ENCODE measurements at places on chromosomes 2 and 18. TPM values are rescaled to one million over a fixed set of nuclear protein-coding genes. Genes with fewer than 3 reads are reported as not detected.

DUSP2 gene
- total RNA-seq, result 21.2 TPM

CRIM1 gene
- total RNA-seq, result 3.7 TPM

TMEM17 gene
- not detected for total RNA-seq

DQX1 gene
- 0.18 TPM for total RNA-seq

LIPG gene
- total RNA-seq, result not detected

MAIP1 gene
- total RNA-seq, result 21.5 TPM

DNA sequence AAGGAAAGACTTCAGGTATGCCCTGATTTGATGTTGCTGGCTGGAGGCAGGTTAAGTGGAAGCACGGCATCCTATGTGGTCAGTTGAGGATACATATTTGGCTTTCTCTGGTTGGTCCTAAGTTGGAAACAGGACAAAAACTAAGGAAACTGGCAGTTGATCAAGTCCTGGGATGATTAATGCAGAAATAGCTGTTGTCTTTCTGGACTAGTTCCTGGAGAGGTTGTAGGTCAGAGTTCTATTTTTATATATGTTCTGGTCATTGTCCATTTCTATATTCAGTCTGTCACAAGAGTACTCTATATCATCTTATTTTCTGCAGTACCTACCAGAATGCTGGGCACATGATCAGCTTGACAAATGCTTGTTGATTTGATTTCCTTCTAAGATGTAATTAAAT is 4.0 kb upstream of the SLC35F5 start:
- no peak for DNase-seq

DNA sequence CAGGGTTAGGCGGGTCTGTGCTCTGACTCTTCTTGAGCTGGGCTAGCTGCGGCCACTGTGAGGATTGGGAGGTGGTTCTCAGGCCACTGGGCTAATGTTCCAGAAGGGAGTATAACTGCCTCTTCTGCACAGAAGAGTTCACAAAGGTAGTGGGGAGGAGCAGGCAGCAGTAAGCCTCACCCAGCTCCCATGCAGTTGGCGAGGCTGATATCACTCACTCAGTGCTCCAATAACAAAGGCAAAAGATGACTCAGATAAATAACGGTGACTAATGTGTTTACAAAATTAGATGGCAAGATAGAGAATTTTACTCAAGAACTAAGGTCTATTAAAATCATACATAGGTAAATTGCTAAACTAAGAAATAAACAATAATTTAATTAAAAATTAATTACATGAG is 174.2 kb upstream of the TMEM200C start:
- DNase-seq, result no peak

DNER gene
- total RNA-seq, result not detected

DNA sequence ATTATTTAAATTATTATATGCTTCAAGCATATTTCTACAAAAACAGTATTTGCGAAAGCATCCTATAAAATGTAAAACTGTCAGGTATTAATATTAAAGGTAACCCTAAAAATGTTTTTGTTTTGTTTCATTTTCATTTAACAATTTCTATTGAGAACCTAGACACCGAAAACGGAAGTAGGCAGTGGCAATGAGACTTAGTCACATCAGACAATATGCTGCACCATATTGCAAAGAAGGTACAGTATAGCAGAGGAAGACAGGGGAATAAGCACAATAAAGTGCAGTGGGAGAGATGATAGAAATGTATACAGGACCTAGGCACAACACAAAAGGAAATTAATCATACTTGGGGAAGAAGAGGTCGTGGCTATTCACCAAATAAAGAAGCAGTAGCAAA is 12.2 kb downstream of the SCN1A start:
- no peak for DNase-seq

GRCh38 chr2:62305421-62306176 is 109.7 kb downstream of the B3GNT2 start:
- DNase-seq, result peak; percentile 67

DNA sequence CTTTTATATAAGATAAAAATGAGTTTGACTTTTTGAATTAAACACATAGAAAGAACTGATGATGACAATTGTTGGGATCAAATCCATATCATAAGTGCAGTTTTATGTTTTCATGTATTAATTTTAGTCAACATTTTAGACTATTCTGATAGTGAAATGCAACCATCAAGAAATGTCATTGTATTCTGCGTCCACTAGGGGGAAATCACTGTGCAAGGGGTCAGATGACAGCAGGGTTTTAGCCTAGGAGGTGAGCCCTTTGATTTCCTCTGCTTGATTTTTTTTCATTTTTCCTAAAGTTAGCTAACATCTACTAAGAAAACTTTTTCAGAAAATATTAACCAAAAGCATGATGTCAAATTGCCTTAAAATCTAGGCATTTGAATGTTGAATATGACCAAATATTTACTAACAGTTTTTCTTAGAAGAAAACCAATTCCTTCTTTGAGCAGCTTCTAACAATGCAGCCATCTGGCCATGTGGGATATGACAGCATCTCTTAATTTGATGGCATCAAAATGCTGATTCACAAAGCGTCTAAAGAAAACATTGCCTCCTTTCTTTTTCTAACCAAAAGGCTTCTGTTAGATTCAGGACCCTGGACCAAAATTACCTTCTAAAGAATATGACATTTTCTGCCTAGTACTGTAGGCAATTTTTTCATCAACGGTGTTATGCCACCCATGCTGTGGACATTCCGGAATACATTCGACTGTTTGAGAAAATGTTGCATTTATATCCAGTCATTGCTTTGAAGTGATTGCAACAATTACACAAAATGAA is 141.5 kb downstream of the SPHKAP start:
- DNase-seq, result no peak

DNA sequence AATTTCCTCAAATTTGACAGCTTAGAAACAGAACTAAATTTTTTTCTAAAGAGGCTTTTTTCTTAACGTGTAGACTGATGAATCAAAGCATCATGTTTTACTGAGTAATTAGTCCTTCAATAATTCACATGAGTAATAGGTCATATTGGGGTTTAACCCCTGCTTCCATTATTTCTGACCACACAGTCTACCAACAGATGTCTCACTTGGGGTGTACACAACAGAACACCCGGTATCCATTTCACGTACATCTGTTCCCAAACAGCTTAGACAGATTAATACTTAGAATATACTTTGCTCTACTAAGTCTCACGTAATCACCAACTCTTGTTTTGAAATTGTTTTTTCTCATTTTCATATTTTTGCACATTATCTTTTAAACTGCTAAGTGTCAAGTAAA is 14.8 kb downstream of the CERKL start:
- no peak for DNase-seq

GRCh38 chr2:72915907-72916742 is 1.2 kb upstream of the EMX1 start:
- DNase-seq, result peak; percentile 45

DNA sequence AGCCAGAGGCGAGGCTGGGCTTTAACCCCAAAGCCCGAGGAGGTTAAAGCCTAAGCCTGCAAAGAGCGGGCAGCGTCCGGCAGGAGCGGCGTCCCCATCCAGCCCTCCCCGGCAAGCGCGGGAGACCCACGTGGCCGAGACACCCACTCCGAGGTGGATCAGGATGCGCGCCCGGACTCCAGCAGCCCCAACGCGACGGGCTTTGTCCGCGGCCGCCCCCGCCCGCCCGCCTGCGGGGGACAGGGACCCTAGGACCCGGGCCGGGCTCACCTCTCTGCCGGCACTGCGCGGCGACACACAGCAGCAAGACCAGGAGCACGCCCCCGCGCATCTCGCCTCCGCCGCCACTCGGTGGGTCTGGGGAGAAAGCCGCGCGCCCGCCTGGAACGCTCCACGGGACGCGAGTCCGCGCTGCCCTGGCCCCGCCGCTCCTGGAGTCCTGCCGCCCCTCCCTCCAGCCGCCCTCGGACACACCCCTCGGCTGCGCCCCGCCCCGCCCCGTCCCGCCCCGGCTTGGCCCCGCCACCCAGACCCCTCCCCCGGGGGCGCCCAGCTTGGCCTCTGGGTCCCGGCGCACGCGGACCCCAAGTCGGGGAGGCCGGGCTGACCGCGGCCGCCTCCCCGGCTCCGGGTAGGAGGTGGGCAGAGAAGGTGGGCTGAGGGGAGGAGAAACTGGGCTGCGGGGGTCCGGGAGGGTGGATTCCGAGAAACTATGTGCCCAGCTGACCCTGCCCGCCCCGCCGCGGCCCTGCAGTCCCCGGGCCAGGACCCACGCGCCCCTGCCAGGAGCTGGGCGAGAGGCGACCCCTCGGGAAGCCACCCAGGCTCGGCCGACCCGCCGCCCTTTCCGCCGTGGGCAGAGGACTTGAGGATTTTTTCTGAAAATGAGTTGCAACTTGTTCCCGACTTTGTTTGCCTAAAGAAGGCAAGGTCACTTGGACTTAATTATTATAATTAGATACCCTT is at the start of gene LAMA1:
Gene LAMA1, minus strand, starts transcription at position 408 of the 966 bp plus-strand sequence. Its CDS starts 77 bp downstream, at position 331.
- DNase-seq, result no peak

VSNL1 gene
- total RNA-seq, result not detected

GRCh38 chr2:129469389-129469788 is 510.1 kb upstream of the RAB6C start:
- no peak for DNase-seq

GRCh38 chr18:41758534-41758933 is 196.5 kb upstream of the PIK3C3 start:
- no peak for DNase-seq

- no peak for DNase-seq
Observed at GRCh38 chr2:45724335-45724734, 72.9 kb downstream of the PRKCE start.

DNA sequence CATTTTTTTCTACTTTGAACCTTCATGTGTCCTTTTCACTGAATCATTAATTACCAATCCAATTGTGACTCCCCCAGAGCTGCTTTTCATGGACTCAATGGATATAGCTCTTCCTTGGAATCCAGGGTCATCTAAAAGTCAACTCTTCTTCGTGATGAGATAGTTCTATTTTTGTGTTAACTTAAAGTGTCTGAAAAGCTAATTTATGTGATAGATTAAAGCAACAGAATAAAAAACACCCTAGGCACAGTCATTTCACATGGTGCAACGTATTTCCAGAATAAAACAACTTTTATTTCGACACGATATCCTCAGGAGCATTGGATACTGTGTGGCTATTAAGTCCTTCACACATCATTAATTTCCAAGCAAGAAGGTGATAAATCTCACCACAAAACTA is 250.6 kb upstream of the SPHKAP start:
- DNase-seq, result no peak

DNA sequence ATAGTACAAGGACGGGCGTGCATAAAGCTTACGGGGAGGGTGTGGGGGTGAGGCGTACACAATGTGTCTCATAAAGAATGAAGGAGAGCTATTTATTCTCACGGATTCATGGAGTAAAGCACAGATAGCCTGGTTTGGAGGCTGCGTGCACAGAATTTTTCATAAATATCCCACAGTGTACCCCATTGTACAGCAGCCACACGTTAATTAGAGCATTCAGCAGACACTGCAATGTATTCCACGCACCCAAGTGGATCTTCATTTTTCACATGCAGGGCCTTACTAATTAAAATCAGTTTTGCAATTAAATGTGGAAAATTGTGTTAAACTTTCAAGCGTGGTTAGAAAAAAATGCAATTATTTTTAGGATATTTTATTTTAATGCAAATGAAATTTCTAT is 227.7 kb upstream of the PXDN start:
- DNase-seq, result no peak

Measured in activated CD8-positive, alpha-beta T cell treated with anti-CD3 and anti-CD28 coated beads, Interleukin-2, amount 10 ng/mL, durations not matched to agents 7 days and 5 days (primary cell).